ENCODE measurements at places on chromosomes 1 and 21.

DNA sequence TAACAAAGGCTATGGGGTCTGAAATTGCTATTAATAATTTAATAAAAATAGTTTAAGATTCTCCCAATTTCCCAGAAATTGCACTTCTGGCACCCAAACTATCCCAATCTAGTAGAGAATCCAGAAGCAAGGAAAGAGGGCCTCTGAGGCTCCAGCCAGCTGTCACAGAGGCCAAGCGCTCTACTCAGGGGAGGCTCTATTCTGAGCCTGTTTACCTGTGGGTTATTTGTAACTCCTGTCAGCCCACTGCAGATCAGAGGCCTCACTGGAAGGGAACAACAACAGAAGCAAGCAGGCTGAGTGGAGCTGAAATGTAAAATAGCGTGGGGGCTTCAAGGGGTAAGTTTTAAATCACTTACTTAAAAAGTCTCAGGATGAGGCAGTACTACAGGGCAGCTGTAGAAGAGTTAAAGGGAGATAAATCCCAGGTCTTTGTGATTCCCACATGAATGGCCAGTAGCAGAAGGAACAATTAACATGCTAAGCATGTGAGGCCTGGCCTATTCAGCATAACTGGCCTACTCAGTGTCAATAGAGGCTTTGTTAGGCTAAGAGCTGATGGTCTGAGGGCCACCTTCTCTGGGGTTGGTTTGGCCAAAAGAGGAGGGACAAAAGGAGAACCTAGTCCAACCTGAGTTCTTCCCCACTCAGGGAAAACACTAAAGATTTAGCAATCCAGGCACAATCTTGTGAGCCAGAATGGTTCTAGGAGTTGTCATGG lies 12.8 kb downstream of the ZNF687 start:
- no peak for DNase-seq

DNA sequence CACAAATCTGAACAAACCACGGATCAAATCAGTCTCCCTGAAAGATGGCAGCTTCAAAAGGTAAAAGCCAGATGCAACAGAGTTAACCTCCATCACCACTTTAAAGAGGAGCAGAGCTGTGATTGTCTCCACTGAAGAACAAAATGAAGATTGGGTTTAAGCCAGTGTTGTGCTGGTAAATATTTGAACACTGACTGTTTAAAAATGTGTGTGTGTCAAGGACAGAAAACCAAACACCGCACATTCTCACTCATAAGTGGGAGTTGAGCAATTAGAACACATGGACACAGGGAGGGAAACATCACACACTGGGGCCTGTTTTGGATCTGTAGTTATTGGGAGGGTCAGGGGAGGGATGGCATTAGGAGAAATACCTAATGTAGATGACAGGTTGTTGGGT lies 83.9 kb downstream of the ST6GALNAC5 start:
- no peak for DNase-seq

- DNase-seq, result no peak
Measured at GRCh38 chr1:100164216-100164615, 13.8 kb downstream of the LRRC39 start.

DNA sequence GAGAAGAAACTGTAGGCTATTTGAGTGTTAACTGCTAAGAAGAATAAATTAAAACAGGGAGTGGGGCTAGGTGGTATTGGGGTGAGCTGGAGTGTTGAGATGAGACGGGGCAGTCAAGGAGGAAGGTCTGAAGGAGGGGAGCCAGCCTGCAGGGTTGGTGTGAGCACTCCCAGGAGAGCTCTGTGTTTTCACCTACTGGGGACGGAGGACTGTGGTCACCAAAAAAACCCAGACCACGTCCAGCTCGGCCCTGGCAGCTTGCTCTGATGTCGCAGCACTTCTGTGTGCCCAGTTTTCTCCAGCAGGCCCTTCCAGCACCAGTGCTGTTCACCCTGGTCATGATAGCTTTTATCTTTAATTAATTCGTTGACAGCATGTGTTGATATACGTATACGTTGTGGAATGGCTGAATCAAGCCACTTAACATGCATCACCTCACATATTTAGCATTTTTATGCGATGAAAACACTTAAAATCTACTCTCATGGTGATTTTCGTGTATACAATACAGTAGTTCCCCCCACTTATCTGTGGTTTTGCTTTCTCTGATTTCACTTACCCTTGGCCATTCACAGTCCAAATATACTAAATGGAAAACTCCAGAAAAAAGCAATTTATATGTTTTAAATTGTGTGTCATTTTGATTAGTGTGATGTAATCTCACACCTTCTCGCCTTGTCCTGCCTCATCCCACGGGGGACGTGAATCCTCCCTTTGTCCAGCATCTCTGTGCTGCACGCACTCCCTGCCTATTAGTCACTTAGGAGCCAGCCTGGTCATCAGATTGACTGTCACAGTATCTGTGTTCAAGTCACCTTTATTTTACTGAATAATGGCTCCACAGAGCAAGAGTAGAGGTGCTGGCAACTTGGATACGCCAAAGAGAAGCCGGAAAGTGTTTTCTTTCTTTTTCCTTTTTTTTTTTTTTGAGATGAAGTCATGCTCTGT lies 12.3 kb downstream of the FAM3B start:
- DNase-seq, result no peak

GRCh38 chr1:17688217-17688810 lies 66.8 kb upstream of the ACTL8 start:
- no peak for DNase-seq

GRCh38 chr1:212791676-212792395 lies at the start of the genes NSL1 and TATDN3:
TSS of gene NSL1 (minus strand) at chr1:212791777. CDS start at chr1:212791763, 14 bp downstream.
TSS of gene TATDN3 (plus strand) at chr1:212791894. CDS start at chr1:212791922, 28 bp downstream.
- peak; percentile 94 for DNase-seq

- DNase-seq, result no peak
Measured at GRCh38 chr1:25991937-25992688, 5.8 kb downstream of the PAFAH2 start.

DNA sequence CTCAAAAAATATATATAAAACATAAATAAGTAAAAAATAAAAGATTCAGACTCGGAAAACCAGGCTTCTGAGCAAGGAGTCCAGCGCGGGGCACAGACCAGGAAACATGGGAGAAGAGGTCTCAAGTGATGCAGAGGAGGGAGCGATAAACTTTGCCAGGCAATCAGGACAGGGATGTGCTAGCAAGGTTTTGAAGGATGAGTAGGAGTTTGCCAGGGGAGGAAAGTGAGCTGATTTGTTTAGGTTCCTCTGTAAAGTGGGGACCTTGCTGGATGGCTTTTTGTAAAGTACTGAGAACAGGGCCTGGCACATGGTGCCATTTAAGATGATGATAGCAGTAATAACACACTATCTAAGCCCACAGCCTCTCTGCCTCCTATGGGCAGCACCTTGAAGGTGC lies 86.1 kb downstream of the SPSB1 start:
- DNase-seq, result no peak

DNA sequence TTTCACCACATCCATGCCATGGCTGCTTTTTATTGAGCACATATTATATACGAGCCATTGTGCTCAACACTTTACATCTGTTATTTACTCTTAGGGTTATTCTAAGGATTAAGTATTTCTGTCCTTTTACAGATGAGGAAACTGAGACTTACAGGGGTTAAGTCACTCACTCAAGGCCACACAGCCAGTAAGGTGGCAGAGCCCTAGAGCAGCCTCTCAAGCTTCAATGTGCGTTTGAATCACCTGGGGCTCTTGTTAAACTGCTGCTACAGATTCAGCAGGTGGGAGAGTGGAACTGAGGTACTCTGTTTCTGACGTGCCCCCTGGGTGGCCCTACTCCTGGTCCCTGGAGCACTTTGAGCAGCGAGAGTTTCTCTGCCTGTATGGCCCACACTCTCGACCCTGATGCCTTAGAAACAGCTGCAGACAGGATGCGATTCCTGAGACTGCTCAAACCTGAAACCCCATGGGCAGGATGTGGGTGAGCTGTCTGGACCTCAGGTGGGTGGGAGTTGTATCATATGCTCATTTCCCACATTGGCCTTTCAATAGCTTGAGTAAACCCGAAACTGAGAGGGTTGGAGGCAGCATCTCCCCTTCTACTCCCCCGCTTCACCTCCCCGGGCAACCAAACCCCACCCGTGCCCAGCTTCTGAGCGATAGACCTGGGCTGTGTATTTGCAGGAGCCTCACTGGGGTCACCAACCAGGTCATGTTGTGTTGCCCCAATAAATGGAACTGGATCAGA lies 59.3 kb downstream of the MAN1C1 start:
- peak; percentile 57 for DNase-seq

GRCh38 chr1:156050376-156050775 lies 3.2 kb downstream of the UBQLN4 start:
- DNase-seq, result no peak

GRCh38 chr1:201916649-201917249 lies 28.1 kb downstream of the SHISA4 start:
- peak; percentile 69 for DNase-seq

GRCh38 chr1:101137144-101138126 lies 99.4 kb upstream of the S1PR1 start:
- no peak for DNase-seq

- DNase-seq, result no peak
Measured at GRCh38 chr1:55592122-55592521, 377.0 kb upstream of the USP24 start.

DNA sequence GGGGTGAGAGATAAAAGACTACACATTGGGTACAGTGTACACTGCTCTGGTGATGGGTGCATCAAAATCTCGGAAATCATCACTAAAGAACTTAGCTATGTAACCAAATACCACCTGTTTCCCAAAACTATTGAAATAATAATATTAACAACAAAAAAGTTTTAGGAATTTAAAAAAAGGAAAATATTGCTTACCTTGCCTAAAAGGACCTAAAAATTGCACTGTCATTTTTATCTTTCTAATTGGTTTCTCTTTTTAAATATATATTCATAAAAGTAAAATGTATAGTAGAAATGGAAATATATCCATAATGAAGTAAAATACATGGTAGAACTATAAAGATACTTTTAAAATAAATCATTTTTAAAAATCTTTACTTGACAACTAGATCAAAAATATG lies 719.3 kb upstream of the RGS18 start:
- no peak for DNase-seq

DNA sequence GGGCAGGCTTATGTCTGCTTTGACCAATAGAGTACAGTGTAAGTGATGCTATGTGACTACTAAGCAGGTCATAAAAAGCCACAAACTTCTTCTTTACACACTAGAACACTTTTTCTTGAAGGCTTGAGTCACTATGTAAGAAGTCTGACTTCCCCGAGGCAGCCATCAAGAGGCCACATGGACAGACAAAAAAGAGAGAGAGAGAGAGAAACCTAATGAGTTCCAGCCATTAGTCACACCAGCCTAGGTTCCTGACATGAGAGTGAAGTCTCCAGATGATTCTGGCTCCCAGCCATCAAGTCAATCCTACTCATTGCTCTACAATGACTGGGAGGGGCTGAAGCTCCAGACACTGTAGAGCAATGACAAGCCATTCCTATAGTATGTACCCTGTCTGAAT lies 101.4 kb downstream of the LHX9 start:
- DNase-seq, result no peak

DNA sequence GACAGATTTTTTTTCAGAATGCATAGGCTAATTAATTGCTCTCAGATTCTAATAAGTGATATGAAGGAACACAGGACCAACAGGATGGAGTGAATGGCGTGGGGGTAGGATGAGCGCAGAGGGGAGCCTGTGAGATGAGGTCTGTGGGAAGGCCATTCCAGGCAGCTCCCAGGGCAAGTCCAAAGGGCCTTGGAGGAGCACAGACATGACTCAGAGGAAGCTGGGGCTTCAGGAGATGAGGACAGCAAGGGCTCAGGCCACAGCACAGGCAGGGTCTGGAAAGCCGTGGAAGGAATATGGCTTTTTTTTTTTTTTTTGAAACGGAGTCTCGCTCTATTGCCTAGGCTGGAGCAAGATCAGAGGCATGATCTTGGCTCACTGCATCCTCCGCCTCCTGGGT lies 35.1 kb downstream of the FMN2 start:
- no peak for DNase-seq

DNA sequence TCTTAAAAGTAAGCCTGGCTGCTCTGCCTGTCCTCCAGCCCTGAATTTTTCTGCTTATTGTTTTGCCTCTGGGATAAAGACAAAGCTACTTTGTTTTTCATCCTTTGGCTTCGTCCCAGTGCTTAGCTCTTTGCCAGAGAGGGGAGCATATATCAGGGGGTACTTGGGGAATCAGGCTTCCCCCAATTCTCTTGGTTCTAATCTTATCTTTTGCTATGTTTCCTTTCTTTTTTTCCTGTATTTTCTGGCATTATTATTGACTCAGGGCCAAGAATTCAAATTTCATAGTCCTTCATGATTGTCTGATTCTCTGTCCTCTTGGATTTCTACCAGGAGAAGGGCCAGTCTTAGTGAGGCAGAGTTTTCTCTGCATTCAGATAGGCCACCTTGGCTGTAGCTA lies 51.2 kb downstream of the GIPC2 start:
- no peak for DNase-seq

GRCh38 chr1:228343191-228343661 lies 63.4 kb downstream of the TRIM11 start:
- peak; percentile 3 for DNase-seq

- no peak for DNase-seq
Measured at GRCh38 chr1:40986956-40987355, 7.5 kb downstream of the CTPS1 start.

- peak; percentile 32 for DNase-seq
Measured at GRCh38 chr1:230029244-230029941, 37.6 kb upstream of the GALNT2 start.

- DNase-seq, result no peak
Measured at GRCh38 chr1:82079607-82080006, 278.9 kb downstream of the ADGRL2 start.

DNA sequence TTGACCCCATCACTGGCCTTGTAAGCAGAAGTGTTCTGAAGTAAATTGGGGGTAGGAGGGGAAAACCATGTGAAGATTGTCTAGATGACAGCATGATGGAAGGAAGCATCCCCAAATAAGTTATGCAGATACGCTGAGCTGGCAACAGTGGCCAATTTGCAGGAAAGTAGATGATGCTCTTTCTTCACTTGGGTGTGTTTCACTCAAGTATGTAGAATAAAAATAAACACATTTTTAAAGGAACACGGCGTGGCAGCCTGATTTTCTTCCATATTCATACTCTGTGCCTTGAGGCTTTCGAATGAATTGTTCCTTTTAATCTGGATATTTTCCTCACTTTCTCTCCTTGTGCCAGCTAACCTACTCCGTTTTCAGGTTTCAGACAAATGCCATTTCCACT lies 295.5 kb upstream of the DPYD start:
- DNase-seq, result no peak

DNA sequence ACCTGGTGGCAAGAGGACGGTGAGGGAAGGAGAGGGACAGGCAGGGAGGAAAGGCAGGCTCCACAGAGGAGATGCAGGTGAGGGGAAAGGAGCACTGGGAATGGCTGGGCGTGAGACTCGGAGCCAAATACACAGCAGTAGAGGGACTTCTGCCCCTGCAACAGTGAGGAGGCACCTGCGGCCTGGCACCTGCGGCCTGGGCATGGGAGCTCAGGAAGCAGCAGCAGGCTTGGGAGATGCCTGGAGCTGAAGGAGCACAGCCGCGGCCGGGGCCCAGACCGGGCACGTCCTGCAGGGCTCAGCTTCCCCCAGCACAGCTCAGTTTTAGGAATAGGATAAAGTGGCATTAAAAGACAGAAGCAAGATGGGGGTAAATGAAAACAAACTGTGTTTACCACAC lies 20.9 kb upstream of the TSPEAR start:
- no peak for DNase-seq
